ENCODE measurements at places on chromosomes 4 and X.

DNA sequence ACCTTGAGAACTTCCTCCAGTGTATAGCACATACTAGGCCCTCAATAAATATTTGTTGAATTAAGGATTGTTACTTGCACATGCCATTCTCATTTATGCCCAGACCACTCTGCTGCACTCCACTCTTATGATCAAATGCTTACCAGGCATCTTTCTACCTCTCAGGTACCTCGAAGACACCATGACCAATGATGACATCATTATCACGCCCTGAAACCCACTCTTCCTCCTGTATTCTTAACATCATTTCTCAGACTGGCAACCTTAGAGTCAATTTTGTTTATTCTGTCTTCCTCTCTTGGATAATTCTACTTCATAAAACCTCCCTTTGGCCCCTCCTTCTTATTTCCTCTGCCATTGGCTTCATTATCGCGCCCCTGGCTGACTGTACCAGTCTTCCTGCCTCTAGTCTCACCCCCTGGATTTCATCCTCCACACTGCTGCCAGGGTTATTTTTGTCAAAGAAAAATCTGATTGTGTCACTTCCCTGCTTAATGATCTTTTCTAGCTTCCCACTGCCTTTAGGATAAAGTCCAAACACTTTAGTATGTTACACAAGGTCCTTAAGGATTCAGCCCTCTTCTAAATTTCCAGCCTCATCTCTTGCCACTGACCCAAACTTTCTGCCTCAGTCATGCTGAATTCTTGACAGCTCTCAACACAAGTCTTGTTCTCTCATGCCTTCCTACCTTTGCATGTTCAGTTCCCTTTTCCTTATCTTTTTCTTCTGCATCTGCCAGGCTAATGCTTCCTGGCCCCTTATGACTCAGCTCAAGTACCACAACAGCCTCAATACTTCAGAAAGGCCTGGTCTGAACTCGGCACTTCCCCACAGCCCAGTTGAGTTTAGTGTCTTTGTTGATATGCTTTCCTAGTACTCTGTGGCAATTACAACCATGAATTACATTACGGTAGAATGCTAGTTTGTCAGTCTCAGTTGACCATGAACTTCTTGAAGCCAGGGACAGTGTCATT lies 45.8 kb downstream of the HDAC8 start:
- no peak for DNase-seq

- no peak for DNase-seq
These were observed at the start of gene DIPK2B for GRCh38 chrX:45200741-45201234. Gene DIPK2B (minus strand): TSS chrX:45200876. CDS start chrX:45200826, 50 bp downstream.

DNA sequence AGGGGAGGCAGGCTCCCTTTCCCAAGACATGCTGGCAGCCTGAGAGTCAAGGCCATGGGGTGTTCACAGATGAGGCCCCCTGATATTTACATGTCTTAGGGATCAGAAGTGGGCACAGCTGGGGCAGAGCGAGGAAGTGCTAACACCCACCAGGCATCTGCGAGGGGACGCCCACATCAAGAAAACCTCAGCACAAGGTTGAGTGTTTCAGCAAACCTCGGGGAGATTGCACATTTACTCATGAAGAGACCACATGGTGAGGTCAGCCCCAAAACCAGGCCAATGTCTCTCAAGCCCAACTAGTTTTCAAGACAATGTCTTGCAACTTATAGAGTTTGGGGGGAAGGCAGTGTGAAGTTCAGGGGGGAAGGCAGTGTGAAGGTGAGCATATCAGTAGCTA lies 55.2 kb downstream of the CLNK start:
- no peak for DNase-seq

- DNase-seq = peak; percentile 76
These were observed 70.3 kb upstream of the IQCM start for GRCh38 chr4:149885896-149886295.

- DNase-seq = peak; percentile 21
These were observed 1911.4 kb downstream of the STIM2 start for GRCh38 chr4:28772066-28772465.

DNA sequence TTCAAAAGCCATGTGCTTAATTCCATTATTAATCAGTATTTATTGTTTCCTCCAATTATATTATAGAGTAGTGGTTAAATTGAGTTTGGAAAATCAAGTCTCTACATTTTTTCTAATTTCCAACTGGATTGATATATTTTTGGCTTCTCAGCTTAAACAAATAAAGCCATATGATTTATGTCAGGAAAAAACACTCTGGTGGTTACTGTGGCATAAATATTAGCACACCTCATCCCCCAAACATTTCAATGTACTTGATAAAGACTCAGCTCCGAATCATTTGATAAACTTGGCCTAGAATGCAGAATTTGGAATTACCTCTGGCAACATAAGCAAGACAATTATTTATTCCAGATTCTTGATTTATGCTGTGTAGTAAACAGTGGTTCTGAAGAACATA lies 2313.8 kb downstream of the ARAP2 start:
- DNase-seq = no peak

GRCh38 chr4:56641494-56642051 lies 39.5 kb downstream of the HOPX start:
- DNase-seq = no peak

DNA sequence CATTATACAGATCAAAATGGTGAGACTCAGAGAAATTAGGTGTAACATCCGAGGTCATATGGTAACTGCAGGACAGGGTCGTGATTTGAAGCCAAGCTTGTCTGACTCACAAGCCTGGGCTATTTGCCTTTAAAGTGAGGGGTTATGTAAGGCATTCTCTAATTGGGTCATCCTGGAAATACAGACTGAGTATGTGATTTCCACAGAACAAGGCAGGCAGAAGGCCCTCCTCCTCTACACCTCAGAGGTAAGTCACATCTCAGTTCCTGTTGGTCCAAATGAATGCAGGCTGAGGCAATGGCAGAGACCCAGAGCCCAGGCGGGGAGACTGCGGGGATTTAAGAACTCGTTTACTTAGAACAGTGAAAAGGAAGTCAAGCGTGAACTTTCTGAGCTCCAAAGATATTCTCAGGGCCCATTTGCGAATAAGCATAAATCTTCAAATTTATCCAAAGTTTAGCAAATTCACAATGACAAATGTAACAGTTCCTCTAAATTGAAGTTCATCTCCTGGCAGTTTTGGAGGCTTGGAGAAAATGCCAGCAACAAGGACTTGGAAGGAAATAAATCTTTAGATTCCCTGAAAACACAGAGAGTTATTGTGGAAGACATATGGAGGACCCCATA lies 153.3 kb downstream of the LDB2 start:
- DNase-seq = peak; percentile 46

- DNase-seq = peak; percentile 17
These were observed 95.4 kb downstream of the KDR start for GRCh38 chr4:55029821-55030503.

GRCh38 chrX:128805236-128805635 lies 718.1 kb downstream of the SMARCA1 start:
- DNase-seq = no peak

DNA sequence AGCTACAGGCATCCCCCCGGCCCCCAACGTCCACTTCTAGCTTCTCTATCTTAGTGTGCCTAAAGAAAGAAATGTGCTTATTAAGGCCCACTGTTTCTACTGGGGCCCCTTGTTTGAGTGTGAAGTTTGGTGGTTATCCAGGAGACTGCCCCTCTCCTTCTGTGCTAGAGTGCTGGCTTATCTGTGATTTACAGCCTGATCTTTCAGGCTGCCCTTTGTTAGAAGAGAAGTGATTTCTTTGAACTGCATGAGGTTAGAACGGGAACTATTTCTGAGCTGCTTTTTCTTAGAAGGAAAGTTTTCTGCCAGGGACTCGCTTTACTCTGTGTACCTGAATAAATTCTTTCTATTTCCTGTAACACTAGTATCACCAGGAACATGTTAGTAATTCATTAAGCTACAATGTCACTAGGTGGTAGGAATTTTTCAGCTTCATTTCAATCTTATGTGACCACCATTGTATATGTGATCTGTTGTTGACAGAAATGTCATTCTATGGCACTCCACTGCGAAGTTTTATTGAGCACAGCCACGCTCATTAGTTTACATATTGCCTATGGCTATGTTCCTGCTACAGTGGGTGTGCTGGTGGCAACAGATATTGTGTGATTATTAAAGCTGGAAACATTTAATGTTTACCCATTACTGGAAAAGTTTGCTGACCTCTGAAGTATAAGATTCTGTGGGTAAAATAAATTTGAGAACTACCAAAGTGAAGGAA lies 193.8 kb upstream of the CXorf51B start:
- DNase-seq = no peak

DNA sequence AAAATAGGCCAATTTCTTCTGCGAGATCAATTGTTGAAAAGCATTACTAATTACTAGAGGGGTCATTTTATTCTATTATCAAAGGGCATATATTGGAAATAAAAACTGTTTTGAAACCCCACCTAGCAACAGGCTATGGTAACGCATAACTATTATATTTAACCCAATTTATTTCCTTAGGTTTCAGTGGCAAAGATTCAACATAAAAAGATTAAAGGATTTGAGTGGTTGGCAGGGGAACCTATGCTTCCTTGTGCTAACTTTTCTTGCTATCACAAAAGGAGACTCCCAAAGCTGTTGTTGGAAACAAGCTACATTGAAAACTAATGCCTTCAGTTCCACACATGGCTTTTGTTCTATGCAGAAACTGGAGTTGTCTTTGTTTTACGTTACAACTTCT lies 166.9 kb upstream of the KLF3 start:
- DNase-seq = no peak

GRCh38 chr4:185040523-185040922 lies 22.2 kb downstream of the HELT start:
- DNase-seq = no peak

GRCh38 chr4:78584863-78585547 lies 33.4 kb downstream of the ANXA3 start:
- DNase-seq = no peak

- peak; percentile 52 for DNase-seq
These were observed 350.4 kb downstream of the SPRY1 start for GRCh38 chr4:123747016-123747415.

GRCh38 chrX:54540289-54540688 lies 10.3 kb downstream of the GNL3L start:
- DNase-seq = peak; percentile 20

DNA sequence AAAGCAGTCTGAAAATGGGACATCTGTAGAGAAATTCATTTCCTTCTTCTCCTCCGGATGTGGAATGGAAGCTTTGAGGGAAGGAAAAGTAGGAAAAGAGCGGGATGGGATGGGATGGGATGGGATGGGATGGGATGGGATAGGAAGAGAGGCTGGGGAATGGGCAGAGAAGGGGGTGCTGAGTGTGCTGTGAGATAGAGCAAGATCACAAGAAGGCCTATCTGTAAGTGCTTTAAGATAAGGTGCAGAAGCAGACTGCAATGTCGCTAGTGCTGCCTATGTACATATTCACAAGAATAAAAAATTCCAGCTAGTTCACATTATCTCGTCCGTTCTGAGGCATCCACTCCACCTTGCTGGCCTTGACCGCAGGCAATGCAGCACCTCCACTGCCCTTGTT lies 86.2 kb downstream of the IRF2 start:
- no peak for DNase-seq

DNA sequence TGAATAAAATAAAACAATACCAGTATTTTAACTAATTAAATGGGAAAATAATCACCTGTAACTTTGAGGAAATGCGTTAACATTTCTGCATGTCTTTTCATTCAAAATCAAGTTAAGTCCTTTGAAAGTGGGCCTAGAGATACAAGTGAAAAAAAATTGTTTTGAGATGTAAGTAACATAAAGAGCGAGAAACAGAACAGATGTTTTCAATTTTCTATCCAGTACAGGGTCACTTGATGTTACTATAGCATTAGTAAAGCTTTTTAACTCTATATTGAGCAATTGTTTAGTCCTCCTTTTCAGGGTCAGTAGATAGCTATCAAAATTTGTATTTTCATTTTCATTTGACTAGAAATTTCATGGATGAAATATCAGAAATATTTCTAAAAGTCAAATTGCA lies 761.4 kb downstream of the CCSER1 start:
- no peak for DNase-seq

GRCh38 chrX:132216806-132217202 lies 2.4 kb downstream of the RAP2C start:
- no peak for DNase-seq

GRCh38 chrX:6757631-6758030 lies 222.7 kb upstream of the VCX3A start:
- DNase-seq = no peak

- DNase-seq = no peak
These were observed 286.9 kb upstream of the EMCN start for GRCh38 chr4:100804576-100805360.

GRCh38 chrX:120111611-120112010 lies 4.1 kb downstream of the RHOXF1 start:
- no peak for DNase-seq

GRCh38 chrX:124216396-124217115 lies 115.9 kb upstream of the TEX13D start:
- DNase-seq = no peak

DNA sequence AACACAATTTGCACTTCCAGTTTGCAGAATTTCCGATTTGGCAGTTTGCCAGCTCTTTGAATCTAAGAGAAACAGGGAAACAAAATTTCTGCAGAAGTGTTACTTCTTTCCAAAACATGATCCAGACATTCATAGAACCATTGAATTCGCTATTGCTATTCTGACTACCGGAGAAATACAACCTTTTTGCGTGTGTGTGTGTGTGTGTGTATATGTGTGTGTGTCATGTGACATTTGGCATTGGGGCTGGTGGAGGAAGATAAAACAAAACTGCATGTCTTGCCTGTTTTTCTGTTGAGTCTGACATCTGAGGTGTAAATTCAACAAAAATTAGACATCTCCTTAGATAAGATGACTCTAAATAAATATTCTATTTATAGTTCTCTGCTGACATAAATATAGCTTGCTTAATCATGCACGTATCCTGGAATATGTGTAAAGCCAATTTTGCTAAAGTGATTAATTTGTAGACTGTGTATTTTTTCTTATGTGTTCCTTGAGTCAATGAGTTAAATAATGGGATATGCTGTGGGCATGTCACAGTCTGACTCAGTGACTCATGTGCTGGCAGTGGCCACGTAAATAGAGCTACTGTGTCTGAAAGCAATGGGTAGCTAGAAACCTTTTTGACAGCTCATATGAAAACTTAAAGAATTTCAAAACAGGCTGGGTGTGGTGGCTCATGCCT lies 98.9 kb downstream of the HPGD start:
- DNase-seq = peak; percentile 47

GRCh38 chr4:1237981-1238675 lies 10.8 kb downstream of the CTBP1 start:
- no peak for DNase-seq

GRCh38 chrX:51334276-51334675 lies 1.7 kb downstream of the NUDT10 start:
- no peak for DNase-seq

- peak; percentile 35 for DNase-seq
These were observed 108.2 kb upstream of the GPC4 start for GRCh38 chrX:133523526-133523925.

GRCh38 chrX:148620023-148620422 lies 119.6 kb downstream of the AFF2 start:
- no peak for DNase-seq

- DNase-seq = no peak
These were observed at the start of gene MAGEA10 for GRCh38 chrX:152138388-152138784. Gene MAGEA10 (minus strand): TSS chrX:152138577. CDS start chrX:152135620, 2,957 bp downstream.
